ENCODE measurements at places on chromosomes 2 and 18.

- DNase-seq = no peak
These were observed 26.6 kb upstream of the TCF7L1 start for GRCh38 chr2:85106489-85107180.

DNA sequence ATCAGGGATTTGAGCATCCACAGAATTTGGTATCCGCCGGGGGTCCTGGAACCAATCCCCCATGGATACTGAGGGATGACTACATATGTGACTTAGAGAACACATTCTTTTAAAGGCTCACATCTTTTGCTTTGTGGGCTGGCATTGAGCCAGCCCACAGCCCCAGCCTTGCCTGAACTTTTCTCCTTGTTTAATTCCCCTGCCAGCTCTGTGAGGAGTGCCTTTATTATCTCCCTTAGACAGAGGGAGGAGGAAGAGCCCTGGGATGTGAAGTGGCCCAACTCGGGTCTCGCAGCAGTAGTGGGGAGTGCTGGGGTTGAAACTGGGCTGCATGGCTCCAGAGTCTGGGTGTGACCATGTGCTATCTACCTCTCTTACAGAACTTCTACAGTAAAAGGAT, 7.6 kb downstream of the TTC39C start:
- no peak for DNase-seq

- DNase-seq = no peak
These were observed 85.7 kb upstream of the LAPTM4A start for GRCh38 chr2:20137131-20137571.

DNA sequence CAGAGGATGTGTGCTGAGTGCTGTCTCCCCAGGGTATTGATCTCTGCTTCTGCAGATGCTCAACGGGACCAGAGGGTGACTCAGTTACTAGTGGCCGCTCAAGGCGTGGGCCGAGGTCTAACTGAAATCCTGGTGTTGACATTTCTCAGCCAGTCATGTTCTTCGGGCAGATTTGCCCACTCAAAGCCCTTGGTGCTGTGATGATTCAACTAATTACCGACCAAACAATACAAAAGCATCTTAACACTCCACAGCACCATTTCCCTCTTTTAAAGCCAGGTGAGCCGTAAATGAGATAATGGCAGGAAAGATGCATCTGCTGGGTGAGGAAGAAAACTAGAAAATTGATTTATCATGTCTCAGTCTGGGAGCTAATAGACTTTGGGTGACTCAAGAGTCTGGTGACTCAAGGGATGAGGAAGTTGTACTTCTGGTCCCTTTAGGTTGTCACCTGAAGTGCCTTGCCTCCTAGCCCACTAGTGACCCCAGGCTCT, 32.7 kb upstream of the PRLH start:
- DNase-seq = no peak

DNA sequence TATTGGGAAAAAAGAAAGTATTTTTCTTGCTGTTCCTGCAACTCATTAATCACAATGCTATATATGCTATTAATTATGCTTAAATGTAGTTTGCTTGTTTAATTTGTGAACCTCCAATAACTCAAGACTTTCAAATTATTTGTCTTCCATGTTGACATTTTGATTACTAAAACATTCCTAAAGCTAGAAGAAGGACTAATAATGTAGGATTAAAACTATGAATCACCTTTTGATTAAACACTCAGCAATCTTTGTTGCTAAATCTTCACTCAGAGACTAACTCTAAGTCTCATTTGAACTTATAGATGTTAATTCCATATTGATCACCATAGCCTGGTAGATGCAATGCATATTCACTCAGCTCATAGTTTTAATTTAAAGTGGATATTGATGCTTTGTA, 524.6 kb upstream of the ZEB2 start:
- DNase-seq = no peak

- DNase-seq = no peak
These were observed 12.3 kb upstream of the POLI start for GRCh38 chr18:54257015-54257414.

DNA sequence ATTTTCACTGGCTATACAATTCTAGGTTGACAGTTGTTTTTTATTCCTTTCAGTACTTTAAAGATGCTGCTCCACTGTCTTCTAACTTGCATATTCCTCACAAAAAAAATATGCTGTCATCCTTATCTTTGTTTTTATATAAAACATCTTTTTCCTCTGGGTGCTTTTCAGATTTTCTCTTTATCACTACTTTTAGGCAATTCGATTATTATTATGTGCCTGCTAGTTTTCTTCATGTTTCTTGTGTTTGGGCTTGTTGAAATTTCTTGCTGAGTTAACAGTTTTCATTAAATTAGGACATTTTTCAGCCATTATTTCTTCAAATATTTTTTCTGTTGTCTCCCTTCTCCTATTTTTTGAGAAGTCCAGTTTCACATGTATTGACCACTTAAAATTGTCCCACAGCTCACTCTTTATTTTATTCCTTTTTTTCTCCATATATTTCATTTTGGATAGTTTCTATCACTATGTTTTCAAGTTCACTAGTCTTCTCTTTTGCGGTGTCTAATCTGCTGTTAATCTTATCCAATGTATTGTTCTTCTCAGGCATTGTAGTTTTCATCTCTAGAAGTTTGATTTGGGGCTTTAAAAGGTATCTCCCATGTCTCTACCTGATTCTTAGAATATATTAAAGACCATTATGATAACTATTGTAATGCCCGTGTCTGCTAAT, 205.1 kb upstream of the SIX3 start:
- DNase-seq = no peak

DNA sequence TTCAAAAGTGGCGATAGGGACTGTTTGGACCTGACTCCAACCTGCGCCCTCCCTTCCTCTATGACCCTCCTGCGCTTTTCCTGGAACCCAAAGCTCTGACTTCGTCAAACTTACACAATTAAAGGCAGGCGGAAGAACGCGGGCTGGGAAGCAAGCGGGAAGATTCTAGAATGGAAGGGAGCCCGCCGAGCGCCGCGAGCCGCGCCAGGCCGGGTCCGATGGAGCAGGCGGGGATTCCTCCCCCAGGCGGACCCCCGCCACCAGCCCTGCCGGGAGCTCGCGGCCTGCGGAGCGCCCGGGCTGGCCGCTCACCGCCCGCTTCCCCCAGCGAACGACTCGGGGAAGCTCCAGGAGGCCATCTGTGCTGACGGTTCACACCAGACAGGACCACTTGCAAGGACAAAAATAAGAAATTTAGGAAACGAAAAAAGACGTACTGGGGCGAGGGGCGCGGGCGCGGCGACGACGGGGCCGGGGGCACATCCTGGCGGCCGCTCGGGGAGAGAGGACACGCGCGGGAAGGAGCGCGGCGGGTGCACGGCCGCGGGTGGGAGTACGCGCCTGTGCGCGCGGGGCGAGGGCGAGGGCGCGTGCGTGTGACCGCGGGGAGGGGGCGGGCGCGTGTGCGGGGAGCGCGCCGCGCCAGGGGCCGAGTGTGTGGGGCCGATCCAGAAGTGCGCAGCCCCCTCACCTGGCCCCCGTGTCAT, 1.1 kb upstream of the SALL3 start:
- no peak for DNase-seq

Measured in NCI-H2171 treated with DMSO at 0.1 percent for 48 hours (cell line).